ENCODE measurements at places on chromosomes 12 and 14.

DNA sequence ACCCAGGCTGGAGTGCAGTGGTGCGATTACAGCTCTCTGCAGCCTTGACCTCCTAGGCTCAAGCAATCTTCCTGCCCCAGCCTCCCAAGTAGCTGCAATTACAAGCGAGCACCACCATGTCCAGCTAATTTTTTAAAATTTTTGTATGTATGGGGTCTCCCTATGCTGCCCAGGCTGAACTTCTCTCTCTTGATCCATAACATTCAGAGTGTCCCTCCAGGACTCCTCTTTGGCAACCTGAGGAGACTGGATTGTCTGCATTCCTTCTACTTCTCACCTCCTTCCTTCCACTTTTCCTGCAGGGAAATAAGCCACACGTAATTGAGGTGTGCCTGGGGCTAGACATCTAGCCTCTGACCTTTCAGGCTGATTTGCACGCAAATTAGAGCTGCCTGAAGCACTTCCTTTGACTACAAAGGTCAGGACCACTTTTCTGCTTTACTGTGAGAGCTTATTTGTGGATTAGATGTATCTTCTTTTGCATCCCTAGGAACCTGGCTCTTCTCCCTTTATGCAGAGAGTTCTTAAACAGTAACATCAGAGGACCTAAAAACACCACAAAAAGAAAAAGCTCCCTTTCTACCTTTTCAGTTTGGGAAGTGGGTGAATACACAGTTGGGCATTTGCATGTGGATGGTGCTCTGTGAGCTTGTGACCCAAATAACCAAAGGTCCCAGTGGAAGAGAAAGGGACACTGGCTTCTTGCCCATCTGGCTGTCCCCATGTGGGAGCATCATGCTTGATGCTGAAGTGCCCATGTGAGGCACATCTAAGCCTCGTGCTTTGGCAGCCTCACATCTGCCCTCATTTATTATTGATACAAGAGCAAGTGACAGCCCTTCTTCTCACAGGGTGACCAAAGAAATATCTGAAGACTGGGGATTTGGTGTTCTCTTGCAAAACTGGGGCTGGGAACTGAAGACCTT lies 33.5 kb downstream of the PYGL start:
- no peak for DNase-seq

GRCh38 chr12:109558374-109559199 lies 14.7 kb downstream of the MMAB start:
- DNase-seq: no peak

DNA sequence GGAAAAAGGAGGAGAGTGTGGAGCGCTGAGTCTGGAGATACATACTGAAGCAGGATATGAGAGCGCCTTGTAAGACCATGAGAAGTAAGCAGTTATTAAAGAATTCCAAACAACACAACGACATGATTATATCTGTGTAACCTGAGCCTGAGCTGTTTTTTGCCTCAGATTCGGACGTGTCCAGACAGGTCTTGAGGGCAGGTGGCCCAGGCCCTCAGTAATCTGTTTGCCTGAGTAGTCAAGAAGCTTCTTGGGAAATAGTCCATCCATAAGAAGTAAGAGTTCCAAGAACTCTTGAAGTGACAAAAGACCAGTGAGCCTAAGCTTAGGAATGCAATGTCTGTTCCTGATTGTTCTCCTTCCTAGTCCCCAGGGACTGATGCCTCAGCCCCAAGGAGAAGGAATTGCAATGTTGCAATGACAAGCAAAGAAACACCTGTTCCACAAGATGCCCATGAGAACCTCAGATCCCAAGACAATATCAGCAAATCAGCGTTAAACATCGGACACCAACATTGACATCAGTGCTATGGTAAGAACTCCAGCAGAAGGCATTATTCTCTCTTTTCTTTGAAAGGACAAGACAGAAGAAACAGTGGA lies 34.7 kb upstream of the ADAMTS20 start:
- DNase-seq: no peak

GRCh38 chr14:31508135-31508534 lies 20.3 kb upstream of the GPR33 start:
- DNase-seq: no peak

DNA sequence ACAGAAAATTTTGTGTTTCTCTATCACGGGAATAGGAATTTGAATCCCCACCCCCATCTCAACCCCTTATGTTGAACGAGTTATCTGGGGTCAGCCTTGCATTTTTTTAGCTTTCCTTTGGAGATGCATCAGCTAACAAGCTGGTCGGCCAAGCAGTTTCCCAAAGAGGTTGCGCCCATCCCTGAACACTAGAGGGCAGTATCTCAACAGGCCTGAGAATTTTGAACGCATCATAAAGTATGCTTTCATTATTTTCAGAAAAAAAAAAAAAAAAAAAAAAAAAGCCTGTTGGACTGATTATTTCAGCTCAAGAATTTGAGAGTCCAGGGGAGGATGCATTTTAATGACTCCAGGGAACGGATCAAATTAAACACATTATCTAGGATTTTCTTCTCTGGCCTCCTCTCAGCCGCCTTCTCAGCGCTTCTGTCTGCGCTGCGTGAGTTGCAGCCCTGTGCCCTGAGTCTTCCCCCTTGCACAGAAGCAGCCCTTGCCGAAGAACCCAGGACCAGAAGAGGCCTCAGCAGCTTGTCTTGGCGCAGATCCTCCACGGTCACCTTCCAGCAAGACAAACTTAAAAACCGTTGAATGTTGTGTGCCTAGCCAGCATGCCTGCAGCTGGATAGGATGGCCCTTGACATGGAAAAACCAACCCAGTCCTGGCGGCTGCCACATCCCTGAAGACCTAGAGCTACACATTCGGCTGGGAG lies 76.6 kb upstream of the GZMB start:
- peak; percentile 40 for DNase-seq

GRCh38 chr14:104604458-104605449 lies at the start of gene TMEM179:
Gene TMEM179 (minus strand): TSS chr14:104604772. CDS start chr14:104604741, 31 bp downstream.
- DNase-seq: peak; percentile 11

- no peak for DNase-seq
These were observed 70.1 kb upstream of the CSRP2 start for GRCh38 chr12:76948879-76949278.

- DNase-seq: no peak
These were observed 7.1 kb downstream of the RHOF start for GRCh38 chr12:121786440-121786825.

- DNase-seq: no peak
These were observed 37.8 kb upstream of the NFYB start for GRCh38 chr12:104175726-104176247.

- no peak for DNase-seq
These were observed 132.8 kb downstream of the BCL11B start for GRCh38 chr14:99138999-99139865.

DNA sequence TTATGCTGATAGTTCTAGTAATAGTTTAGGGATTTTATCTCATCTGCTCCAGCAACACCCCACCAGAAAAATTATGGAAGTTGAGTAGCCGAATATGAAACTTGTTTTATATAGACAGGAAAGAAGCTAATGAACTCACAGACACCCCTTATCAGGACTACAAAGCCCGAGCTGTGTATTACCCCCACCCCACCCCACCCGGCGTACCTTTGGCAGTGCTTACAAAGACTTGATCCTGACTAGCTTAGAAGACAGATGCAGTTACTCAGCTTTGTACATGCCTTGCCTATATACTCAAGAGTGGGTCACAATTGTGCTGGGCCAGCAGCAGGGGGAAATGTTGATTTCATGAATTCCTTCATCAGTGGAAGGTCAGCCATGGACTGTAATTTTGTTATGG lies 22.4 kb downstream of the PROX2 start:
- DNase-seq: no peak

All from activated T-cell treated with anti-CD3 and anti-CD28 coated beads for 48 hours (primary cell).